ENCODE measurements at places on chromosomes 13 and 19.

- DNase-seq: no peak
Measured at GRCh38 chr19:47352095-47352494, 3.0 kb downstream of the DHX34 start.

DNA sequence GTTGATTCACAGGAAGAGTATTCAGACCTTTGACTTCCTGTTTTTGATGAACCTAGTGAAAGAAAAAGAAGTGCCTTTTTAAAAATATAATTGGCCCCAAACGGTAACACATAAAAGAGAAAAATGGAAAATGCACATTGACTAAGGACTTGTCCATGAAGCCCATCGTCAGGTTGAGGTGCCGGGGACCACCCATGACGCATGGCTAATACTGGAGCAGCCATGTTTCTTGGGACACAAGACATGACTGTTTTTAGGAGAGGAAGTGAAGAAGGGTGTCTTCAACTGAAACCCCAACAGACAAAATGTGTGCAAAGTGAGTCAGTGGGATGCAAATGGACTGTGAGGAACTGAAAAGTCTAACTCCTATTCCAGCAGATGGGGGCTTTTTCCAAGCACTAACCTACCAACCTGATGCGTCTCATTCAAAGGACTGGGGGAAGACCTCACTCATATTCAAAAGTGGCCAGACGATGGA lies 459.4 kb downstream of the FOXO1 start:
- no peak for DNase-seq

DNA sequence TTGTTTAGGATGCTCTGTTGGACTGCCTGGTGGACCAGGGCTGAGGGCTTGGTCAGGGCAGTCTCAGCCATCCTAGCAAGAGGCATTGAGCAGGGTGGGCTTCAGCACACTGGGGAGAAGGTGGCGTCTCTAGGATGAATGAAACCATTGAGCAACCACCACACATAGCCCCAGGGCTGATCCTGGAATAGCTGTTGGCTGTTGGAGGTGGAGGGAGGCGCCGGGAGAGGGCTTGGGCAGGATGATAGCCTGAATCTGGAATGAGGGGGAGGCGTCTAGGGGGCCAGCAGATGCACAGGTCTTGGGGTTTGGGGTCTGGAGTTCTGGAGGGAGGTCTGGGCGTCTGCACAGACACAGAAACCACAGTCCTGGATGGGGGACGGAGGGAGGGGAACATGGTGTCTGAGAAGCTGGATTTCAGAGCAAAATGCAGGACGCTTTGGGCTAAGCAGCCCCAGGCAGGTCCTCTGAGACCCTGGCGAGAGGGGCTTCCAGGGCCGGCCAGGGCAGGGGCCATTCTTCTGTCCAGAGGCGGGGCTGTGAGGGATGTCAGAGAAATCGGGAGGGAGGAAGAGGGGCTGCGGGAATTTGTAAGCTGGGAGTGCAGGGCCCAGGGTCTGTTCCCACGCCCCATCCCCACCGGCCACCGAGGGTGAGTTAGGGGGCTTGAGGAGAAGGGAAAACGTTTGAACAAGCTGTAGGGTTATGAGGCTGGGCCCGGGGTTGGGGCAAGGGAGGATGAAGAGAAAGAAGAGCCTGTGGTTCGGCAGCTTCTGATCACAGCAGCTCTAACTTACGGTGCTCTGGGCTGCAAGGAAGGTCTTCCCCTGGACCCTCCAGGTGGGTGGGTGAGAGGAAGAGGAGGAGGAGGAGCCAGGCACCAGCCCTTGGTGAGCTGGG lies 5.2 kb downstream of the TRAPPC5 start:
- no peak for DNase-seq

DNA sequence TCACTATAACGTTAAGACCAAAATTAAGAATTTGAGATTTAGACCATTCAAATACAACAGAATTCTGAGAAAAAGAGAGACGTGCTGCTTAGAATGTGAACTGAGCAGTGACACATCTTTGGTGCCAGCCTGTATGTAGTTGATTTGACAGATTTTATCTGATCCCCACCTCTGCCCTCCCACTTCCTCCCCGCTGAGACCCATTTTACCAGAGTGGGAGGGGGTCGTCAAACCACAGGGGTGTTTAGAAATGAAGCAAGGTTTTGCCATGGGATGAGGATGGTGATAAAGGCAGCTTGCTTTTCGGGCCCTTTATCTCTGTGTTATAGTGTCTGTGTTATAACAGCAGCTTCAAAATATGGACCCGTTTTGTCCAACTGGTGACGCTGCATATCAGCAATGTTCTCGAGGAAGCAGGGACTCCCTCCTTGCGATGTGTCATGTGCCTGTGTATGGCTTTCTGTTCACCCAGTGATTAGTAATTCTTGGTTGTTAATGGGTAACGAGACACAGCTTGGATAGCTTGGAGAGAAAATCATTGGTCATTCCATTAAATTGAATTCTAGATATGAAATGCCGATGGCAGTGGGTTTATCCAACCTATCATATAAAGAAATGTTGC lies 125.0 kb downstream of the HS6ST3 start:
- no peak for DNase-seq

- no peak for DNase-seq
Measured at GRCh38 chr19:19064098-19064722, 416 bp downstream of the SLC25A42 start.

GRCh38 chr13:20127262-20127561 lies 33.6 kb downstream of the GJA3 start:
- DNase-seq: no peak

GRCh38 chr13:45954836-45955800 lies 97.4 kb downstream of the ZC3H13 start:
- no peak for DNase-seq

DNA sequence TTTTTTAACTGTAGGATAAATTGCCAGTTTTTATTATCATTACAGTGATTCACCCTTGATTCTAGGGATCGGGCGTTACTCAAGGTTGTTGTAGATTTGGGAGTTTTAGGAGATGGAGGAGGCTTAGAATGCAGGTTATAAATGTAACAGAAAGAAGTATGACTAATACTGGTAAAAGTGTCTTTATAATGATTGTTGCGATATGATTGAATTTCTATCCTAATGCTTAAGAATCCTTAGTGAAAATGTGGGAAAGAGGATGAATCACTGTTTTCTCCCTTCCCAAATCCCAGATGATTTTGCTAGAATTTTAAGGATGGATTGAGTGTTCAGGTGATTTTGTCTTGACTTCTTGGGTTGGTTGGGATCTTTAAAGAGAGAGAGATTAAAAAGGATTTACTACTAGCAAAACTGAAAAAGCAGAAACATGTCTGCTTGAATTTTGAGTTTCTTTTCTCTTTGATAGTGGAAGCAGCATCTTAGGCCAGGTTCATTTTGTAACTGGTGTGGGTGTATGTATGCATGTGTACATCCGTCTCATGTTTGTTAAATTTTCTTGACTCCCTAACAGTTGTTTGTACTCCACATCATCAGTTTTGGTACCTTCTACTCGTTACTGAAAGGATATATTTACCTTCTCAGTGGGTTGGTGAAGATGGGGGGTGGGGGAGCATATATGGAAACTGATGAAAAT lies 25.9 kb downstream of the ARHGAP35 start:
- DNase-seq: no peak

- no peak for DNase-seq
Measured at GRCh38 chr13:113774177-113775107, 15.4 kb downstream of the TMEM255B start.
